ENCODE measurements at places on chromosomes 7 and 10.

DNA sequence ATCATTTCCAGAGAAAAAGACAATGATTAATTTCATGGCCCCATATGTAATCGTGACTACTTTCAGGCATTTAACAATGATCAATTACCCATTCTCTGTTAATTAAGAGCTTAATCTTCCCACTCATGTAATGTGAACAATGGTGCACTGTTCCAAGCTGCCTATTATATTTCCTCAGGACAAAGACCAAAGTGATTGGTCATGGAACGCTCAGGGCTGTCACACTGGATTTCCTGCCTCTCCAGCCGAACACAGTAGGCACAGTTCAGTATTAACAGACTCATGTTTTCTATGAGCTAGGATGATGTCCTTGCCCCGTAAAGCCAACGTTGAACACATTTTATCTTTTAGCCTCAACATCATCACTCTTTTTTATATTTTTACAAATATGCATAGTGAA is 142.7 kb upstream of the FZD8 start:
- no peak for DNase-seq

GRCh38 chr10:86553213-86553612 is 31.6 kb upstream of the WAPL start:
- DNase-seq: no peak

GRCh38 chr10:105188737-105189462 is 547.8 kb downstream of the SORCS3 start:
- DNase-seq: no peak

- no peak for DNase-seq
Measured at GRCh38 chr10:63430091-63430998, 35.4 kb downstream of the JMJD1C start.

Measured in activated naive CD4-positive, alpha-beta T cell treated with Interleukin-2 at 50 U/mL for 16 hours (primary cell).